ENCODE measurements at places on chromosomes 11 and 22.
A peak's percentile ranks its signal among the peaks of the same experiment; 100 is the strongest.

DNA sequence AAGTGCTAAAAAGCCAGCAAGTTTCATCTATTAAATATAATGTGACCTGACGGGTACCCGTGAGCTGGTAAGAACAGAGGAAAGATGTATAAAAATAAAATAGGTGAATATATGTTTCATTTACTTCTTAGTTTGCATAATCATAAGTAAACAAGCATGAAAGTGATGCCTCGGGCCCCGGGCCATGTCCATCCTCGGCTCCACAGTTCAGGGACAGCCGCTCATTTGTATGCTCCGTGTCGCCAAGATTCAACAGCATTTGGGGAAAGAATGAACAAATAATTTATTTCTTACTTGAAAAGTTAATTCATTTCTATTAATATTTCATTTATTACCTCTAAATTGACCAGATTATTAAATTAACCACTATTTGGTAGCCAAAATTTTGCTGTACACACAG is 251.8 kb downstream of the NTM start:
- peak; percentile 46 for DNase-seq

DNA sequence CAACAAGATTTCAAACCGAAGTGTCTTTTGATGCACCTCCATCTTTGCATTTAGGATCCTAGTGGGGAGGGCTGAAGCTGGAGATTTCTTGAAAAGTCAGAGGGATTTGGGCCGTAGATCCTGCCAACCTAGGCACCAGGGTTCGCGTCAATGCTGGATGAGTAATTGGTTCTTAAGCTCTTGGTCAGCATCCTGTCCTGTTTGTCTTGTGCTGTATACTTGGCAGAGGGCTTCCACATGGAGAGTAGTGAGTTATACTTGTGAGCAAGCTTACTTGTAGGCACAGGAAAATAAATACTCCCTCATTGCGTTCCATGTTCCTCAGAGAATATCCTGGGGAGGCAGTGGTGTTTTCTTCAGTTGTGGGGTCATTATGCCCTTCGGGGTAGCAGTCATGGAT is 12.6 kb downstream of the INSC start:
- no peak for DNase-seq

- DNase-seq: no peak
These were observed 123.4 kb upstream of the SYT13 start for GRCh38 chr11:45409587-45409986.

DNA sequence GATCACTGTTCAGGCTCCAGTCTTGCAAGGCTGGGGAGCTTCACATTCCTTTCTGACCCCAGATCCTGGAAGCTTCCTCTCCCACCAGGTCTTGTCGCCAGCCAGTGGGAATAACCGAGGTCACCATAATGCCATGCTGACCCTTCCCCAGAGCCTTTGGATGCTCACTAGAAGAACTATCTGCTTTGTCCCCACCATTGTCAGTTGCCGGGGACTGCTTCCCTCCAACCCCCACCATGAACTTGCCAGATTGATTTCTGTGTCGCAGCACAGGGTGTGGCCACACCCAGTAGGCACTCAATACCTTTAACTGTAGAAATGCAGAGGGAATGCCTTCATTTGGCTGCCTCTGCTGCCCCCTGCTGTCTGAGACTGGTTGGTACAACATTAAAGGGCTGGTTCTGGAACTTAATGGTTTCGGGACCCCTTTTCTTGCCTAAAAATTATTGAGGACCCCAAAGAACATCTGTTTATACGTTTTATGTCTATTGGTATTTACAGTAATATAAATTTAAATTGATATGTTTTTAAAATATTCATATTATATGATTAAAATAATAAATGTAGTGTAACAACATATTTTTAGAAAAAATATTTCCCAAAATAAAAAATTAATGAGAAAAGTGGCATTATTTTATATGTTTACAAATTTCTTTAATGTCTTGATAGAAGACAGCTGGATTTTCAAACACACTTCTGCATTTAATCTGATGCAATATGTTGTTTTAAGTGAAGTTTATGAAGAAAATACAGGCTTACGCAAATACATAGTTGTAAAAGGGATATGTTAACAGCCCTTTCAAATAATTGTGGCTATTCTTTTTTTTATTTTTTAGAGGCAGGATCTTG is 6.7 kb upstream of the GDPD5 start:
- peak; percentile 39 for DNase-seq

- DNase-seq: no peak
These were observed 34.2 kb downstream of the CCDC81 start for GRCh38 chr11:86408845-86409244.

- no peak for DNase-seq
These were observed 632.6 kb upstream of the KIRREL3 start for GRCh38 chr11:127632976-127633680.

DNA sequence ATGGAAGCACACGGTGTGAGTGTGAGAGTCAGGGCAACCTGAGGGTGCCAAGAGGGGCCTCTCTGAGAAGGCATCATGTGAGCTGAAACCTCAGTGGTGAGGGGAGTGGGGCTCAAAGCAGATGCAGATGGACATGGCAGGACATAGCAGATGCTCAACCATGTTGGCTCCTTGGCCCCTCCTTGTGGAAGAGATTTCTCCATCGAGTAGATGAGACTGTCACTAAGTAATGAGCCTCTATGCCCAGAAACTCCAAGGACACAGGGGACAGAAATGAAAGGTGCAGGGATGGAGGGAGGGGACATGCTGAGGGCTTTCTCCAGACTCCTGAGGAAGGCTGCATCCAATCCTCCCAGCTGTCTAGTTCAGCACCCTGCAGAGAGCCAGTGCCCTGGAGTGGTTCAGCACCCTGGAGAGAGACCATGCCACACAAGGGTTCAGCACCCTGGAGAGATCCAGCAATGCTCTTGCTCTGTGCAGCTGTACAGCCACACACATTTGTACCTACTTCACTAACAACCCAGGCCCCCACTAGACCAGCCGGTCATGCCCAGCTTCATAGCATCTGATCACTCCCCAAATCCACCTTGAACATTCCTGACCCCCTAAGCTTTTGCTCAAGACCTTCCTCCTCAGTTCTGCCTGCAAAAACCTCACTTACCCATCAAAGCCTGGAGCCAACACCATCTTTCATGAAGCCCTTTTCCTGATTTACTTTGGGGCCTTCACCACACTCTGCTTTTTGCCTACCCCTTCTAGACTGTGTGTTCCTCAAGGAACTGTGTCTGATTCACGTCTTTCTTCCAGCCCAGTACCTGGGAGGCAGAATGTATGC is 252.0 kb downstream of the CTTN start:
- peak; percentile 30 for DNase-seq

DNA sequence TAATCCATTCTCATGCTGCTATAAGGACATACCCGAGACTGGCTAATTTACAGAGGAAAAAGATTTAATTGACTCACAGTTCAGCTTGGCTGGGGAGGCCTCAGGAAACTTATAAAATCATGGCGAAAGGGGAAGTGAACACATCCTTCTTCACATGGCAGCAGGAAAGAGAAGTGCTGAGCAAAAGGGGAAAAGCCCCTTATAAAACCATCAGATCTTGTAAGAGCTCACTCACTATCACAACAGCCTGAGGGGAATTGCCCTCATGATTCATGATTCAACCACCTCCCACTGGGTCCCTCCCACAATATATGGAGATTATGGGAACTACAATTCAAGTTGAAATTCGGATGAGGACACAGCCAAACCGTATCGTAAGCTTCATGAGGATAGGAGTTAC is 3.8 kb upstream of the CYB5R2 start:
- no peak for DNase-seq

- no peak for DNase-seq
These were observed 35.9 kb downstream of the ST3GAL4 start for GRCh38 chr11:126391286-126391954.

GRCh38 chr11:23112987-23113886 is 253.0 kb upstream of the CCDC179 start:
- DNase-seq: no peak

Data from substantia nigra (tissue), 51 donors.